ENCODE measurements at places on chromosomes 1 and 21. TPM values are rescaled to one million over a fixed set of nuclear protein-coding genes. Genes with fewer than 3 reads are reported as not detected.
A peak's percentile ranks its signal among the peaks of the same experiment; 100 is the strongest.

DNA sequence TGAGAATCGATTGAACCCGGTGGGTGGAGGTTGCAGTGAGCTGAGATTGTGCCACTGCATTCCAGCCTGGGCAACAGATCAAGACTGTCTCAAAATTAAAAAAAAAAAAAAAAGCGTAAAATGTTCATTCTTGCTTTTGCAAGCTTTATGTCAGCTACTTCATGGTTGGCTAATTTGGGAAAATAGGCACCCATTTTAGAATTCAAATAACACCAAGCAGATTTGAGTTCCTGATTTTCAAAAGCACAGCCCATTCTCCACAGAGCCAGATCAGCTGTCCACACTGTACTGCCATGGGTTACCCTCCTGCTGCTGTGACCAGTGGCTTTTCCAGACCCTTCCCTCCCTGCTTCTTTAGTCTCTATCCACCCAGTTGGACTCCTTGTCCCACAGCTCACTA lies 4.4 kb downstream of the THEM5 start:
- no peaks in the 10 kb centered on the region for H3K4me1 ChIP-seq
- no peak overlapping the region for H3K27ac ChIP-seq
- DNase-seq: no peak

- DNase-seq: no peak
- no peaks in the 10 kb centered on the region for H3K36me3 ChIP-seq
- no peak overlapping the region for H3K4me3 ChIP-seq
- no peaks in the 10 kb centered on the region for H3K27me3 ChIP-seq
- H3K4me1 ChIP-seq: peaks cover 17% of the 10 kb centered on the region
- H3K27ac ChIP-seq: no peak overlapping the region
These were observed 41.0 kb upstream of the IFFO2 start for GRCh38 chr1:18997508-18997907.

GRCh38 chr1:228445843-228446650 lies 29.4 kb upstream of the TRIM17 start:
- H3K27ac ChIP-seq: no peak overlapping the region
- no peaks in the 10 kb centered on the region for H3K36me3 ChIP-seq
- DNase-seq: peak; percentile 73
- peaks cover 9% of the 10 kb centered on the region for H3K4me1 ChIP-seq
- peak overlapping the region; percentile 37 for H3K4me3 ChIP-seq

DNA sequence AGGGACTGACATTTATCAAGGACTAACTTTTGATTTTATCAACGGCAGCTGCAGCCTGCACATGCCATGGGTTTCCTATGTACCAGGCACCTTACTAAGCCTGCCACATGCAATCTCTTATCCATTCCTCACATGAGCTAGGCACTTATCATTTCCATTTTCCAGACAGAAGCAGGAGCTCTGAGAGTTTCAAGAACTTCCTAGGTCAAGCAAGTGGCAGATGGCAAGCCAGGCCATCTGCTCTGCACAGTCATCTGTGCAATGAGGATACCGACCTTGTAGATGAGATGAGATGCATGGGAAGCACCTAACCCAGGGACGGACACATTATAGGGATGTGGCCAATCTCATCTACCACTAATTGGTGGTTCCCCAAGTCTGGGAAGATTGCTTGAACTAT lies 339.4 kb upstream of the USP24 start:
- H3K27me3 ChIP-seq: no peaks in the 10 kb centered on the region
- no peaks in the 10 kb centered on the region for H3K36me3 ChIP-seq
- H3K4me1 ChIP-seq: no peaks in the 10 kb centered on the region
- no peak for DNase-seq

HOOK1 gene
- 1.8 TPM for total RNA-seq

GRCh38 chr1:217311269-217311668 lies 319.6 kb downstream of the GPATCH2 start:
- H3K27me3 ChIP-seq: no peaks in the 10 kb centered on the region
- H3K27ac ChIP-seq: no peak overlapping the region
- H3K4me3 ChIP-seq: no peak overlapping the region
- no peak for DNase-seq
- H3K36me3 ChIP-seq: no peaks in the 10 kb centered on the region

- DNase-seq: no peak
- H3K27me3 ChIP-seq: no peaks in the 10 kb centered on the region
- H3K36me3 ChIP-seq: peaks cover 100% of the 10 kb centered on the region
These were observed 18.9 kb downstream of the ANGPTL7 start for GRCh38 chr1:11207898-11208611.
